Brain pericyte (primary cell): ENCODE measurements at places on chromosomes 12 and 14.

DNA sequence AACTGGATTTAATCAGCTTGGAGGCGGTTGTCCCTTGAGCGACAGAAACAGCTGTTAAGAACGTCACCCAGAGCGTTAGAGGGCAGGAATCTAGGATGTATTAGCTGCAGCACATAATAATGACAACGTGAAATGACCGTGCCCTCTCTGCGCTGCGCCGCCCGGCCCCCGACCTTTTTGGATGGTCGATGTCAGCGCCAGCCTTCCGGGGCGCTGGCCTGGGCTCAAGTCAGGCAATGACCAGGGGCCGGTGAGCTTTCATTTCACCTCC lies 427 bp upstream of the TMEM120B start:
- no peak for DNase-seq

DNA sequence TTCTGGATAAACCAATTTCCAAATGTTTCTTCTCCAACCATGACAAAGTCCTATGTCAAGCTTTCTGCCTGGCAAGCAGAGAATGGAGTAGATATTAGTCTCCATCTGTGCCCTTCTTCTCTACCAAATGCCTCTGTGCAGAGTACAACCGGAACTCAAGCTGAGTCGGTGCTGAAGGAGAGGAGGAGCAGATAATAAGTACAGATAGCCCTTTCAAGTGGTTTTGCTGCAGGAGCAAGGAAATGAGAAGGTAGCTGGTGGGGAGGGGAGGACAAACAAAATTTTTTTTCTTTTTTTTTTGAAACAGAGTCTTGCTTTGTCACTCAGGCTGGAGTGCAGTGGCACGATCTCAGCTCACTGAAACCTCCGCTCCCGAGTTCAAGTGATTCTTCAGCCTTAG lies 14.2 kb upstream of the HELB start:
- no peak for DNase-seq

DNA sequence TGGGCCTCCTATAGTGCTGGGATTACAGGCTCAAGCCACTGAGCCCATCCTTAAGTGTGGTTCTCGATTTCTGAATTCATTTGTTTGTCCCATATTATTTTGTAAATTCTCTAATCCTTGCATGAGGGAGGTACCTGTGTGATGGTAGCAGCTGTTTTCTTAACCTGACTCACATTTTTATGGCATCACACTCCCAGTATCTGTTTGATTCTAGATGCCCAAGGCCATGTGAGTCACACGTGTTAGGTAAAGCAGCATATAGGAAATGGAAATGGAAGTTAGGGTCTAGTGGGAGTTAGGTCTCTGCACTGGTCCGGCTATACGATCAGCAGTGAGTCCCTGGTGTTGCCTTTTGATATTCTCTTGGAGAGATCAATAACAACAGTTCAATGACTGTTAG lies 198.1 kb downstream of the ERC1 start:
- no peak for DNase-seq

DNA sequence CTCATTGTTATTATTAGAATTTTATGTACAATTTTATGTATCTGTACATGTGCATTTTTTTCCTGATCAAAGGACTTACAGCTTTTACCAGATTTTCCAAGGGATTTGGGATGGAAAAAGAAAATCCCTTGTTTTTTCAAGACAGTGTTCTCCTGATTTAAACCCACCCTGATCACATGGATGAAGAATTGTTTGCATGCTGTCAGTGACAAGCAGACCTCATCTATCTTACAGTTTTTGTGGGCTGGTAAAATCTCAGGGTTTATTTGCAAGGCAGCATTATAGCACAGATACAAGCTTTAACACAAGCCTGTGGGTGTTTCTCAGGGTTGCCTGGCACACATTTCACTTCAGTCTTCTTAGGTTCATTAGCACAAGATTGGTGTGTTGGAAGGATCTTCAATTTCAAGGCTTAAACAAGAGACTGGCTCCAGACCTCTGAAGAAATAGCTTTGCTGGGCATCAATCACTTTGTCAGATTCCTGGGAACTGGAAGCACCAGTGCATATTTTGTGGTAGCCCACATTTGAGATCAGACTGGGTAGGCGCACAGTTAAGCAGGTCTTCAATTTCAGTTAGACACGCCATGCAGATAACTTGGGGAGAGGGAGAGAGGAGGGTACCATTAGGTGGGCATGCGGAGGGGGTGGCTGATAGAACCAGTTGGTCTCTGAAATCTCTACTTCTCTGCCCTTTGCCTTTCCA lies 118.0 kb downstream of the TBX5 start:
- DNase-seq: no peak

DNA sequence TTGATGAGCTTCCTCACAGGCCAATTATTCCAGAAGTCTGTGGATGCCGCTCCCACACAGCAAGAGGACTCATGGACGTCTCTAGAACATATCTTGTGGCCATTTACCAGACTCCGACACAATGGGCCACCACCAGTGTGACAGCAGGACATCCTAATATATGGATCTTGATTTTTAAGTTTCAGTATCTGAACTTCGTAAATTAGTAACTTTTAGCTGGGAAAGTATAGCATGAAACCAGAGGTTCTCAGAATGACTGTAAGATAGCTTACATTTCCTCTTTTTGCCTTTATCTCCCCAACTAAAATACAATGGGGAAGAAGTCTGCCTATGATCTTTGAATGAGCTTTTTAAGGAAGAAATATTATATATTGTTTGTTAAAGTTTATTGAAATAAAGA lies 87.0 kb downstream of the DNAI7 start:
- DNase-seq: no peak

- DNase-seq: peak; percentile 53
These were observed 23.6 kb downstream of the KRT80 start for GRCh38 chr12:52168019-52168717.

DNA sequence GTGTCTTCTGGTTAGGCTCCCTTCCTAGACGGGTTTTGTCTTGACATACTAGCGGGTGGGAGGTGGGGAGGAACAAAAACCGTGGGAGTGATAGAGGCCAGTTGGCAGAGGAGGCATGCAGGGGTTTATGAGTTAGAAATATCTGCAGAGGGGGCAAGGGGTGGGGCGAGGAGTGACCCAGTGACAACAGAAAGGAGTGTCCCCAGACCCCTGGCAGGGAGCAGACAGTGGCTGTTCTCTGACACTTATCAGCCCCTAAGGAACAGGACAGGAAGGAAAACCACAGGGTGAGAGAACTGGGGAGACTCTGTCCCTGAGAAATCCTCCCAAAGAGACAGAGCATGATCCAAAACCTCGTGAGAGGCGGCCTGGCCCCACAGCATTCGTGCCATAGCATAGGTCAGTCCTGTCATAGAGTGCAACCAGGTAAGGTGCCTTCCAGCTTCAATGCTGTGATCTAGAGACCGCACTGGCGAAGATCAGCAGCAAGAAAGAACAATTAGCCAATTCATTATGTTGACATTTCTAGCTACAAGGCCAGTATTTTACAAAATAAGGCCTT lies 141.4 kb downstream of the CRADD start:
- no peak for DNase-seq

- no peak for DNase-seq
These were observed 101.8 kb downstream of the CMKLR1 start for GRCh38 chr12:108237272-108237671.

DNA sequence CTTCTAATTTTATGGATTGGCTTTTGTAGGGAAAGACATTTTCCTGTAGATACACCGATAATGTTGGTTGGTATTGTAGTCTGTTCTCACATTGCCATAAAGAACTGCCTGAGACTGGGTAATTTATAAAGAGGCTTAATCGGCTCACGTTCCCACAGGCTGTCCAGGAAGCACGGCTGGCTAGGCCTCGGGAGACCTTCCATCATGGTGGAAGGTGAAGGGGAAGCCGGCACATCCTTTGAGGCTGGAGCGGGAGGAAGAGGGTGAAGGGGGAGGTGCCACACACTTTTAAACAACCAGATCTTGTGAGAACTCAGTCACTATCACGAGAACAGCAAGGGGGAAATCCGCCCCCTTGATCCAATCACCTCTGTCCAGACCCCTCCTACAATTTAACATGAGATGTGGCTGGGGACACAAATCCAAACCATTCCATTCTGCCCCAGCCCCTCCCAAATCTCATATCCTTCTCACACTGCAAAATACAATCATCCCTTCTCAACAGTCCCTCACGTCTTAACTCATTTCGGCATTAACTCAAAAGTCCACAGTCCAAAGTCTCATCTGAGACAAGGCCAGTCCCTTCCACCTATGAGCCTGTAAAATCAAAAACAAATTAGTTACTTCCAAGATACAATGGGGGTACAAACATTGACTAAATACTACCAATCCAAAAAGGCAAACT lies 66.7 kb upstream of the EIF5 start:
- no peak for DNase-seq

GRCh38 chr14:93023039-93023438 lies 92.7 kb downstream of the ITPK1 start:
- no peak for DNase-seq

DNA sequence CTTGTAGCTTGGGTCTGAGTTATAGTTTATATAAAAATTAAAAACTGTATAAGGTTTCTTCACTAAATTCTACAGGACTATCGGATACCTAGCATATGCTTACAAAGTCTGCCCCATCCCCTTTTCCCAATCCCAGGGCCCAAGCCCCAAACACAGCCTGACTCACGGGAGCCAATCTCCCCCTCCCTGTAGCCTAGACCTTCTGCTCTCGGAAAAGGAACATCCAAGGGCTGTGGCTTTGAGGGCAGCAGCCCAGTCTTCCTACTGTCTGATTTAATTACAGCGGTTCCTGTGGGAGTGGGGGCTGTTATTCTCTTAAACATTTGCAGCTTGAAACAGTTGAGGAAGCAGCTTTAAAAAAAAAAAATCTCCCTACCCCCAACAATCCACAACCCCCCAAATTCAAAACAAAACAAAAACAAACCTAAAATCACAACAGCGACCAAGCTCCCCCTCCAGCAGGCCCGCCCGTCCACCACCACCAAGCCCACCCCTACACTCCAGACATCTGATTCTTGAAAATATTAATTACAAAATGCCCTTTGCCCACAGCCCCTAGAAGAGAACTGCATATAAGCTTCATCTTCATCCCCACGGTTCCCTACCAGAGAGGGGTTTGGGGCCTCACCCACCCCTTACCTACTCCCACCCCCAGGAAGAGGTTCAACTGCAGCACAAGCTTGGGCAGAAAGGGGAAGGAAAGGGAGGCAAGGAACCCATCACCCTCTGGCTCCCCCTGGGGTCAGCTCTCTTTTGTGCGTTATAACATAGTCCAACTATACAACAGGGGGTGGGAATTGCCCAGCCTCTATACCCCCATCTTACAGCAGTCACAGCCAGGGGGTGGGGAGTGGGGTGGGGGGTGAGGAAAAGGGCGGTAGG lies 1.1 kb upstream of the PRKAG1 start:
- DNase-seq: no peak

DNA sequence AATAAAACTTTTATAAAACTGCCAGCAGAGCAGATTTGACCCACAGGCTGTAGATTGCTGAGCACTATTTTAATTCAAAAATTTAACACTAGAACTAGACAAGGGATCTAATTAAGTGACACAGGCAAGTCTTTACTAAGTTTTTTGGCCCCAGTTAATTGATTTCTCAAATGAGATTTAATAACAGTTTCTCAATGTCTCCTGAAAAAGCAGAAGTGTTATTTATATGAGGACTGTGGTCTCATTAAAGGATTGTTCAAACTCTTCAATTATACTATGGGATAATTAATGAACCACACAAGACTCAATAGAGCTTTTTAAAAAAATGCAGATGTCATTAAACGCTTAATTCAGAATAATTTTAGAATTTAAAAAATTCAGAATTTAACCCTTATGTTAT lies 1.9 kb downstream of the HEATR5A start:
- DNase-seq: no peak

DNA sequence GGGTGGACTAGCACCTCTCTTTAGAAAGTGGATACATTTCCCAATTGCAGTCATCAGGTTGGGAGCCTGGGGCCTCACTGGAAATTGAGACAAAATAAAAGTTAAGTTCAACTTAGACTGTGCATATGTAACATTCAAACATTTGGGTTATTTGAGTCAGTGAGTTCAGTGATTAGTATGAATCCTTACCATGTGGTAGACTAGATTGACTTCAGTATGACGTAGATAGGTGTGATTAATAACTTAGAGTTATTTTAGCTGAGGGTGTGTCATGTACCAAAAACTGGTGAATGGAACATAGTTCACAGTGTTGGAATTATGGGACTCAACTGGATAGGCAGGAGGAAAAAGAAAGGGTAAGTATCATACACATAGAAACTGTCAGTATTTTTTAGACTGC lies 8.0 kb upstream of the SSTR1 start:
- no peak for DNase-seq

- DNase-seq: no peak
These were observed 378.8 kb upstream of the FAR2 start for GRCh38 chr12:28770322-28770721.

DNA sequence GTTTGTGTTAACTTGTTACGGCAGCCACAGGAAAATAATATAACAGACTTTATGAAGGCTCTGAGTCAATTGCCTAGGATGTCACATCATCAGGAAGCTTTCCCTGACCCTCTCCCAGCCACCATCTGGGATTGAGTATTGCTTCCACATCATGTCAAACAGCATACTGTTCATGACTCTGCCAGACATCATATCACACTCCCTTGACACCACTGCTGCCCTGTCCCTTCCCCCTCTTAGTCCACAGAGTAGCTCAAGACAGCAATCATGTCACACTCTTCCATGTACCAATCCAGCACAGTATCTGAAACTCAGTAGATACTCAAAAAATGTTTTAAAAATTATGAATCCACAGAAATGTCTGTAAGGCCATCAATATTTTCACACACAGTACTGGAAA lies 168.0 kb downstream of the PIK3C2G start:
- no peak for DNase-seq

- DNase-seq: no peak
These were observed 297.1 kb upstream of the TBX3 start for GRCh38 chr12:114981036-114981435.

GRCh38 chr14:76434220-76434619 lies 58.3 kb downstream of the ESRRB start:
- DNase-seq: no peak

DNA sequence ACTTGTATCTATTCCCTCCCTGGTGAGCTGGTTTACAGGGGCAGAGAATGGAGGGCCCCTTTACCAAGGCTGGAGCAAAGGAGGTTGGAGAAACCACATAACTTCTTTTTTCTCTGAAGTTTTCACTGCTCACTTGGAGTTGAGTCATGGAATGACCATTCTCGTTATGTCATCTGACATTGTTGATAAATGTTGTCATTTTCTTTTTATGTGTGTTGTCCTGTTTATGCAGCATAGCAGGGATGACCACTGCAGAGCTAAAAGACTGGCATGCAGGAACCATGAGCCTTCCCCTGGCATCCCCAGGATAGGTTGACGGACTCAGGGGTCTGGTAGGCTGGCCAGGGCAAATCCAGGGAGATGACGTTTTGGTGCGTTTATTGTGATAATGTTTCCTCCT lies 256.8 kb upstream of the DDHD1 start:
- no peak for DNase-seq

GRCh38 chr12:46267825-46268582 lies 839 bp downstream of the SLC38A1 start:
- DNase-seq: no peak
